ENCODE measurements at places on chromosomes 11 and 22. TPM values are rescaled to one million over a fixed set of nuclear protein-coding genes. Genes with fewer than 3 reads are reported as not detected.
A peak's percentile ranks its signal among the peaks of the same experiment; 100 is the strongest.

DNA sequence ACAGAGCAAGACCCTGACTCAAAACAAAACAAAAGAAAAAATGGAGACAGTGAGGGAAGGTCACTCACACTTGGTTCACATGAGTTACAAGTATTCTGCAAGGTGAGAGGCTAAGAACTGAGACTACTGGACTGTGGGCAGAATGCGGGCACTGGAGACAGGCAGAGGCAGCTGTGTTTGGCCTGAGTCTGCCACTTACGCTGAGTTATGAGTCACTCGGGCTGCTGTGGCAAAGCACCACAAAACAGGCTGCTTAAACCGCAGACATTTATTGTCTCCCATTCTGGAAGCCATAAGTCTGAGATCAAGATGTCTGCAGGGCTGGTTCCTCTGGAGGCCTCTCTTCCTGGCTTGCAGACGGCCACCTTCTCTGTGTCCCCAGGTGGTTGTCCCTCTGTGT is 122.8 kb downstream of the SHANK2 start:
- DNase-seq = peak; percentile 35
- no peaks in the 10 kb centered on the region for H3K36me3 ChIP-seq
- no peaks in the 10 kb centered on the region for H3K4me1 ChIP-seq
- no peak overlapping the region for H3K4me3 ChIP-seq
- no peak overlapping the region for H3K27ac ChIP-seq
- H3K27me3 ChIP-seq = no peaks in the 10 kb centered on the region

DNA sequence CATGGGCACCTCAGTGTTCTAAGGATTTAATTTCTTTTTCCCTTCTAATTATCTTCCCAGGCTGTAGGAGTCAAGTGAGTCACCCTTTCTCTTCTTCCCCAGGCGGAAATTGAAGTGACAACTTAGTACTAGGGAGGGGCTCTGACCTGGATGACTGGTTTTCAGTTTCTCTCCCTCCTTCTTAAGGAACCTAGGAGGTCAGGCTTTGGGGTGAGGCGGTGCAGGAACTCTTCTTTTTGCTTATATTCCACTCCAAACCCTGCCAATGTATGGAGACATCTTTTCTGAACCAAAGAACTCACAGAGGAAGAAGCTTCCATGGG is 12.6 kb downstream of the ZDHHC5 start:
- H3K27me3 ChIP-seq = no peaks in the 10 kb centered on the region
- H3K36me3 ChIP-seq = no peaks in the 10 kb centered on the region
- H3K4me3 ChIP-seq = no peak overlapping the region
- H3K4me1 ChIP-seq = peaks cover 11% of the 10 kb centered on the region

- H3K4me3 ChIP-seq = no peak overlapping the region
- H3K27ac ChIP-seq = peak overlapping the region; percentile 23
- no peaks in the 10 kb centered on the region for H3K4me1 ChIP-seq
- H3K36me3 ChIP-seq = no peaks in the 10 kb centered on the region
Observed at GRCh38 chr11:34647131-34647530, 26.2 kb downstream of the EHF start.

GRCh38 chr22:28714043-28714628 is 27.5 kb downstream of the CHEK2 start:
- no peak overlapping the region for H3K27ac ChIP-seq
- DNase-seq = no peak
- H3K27me3 ChIP-seq = no peaks in the 10 kb centered on the region
- H3K4me3 ChIP-seq = no peak overlapping the region
- no peaks in the 10 kb centered on the region for H3K36me3 ChIP-seq
- H3K4me1 ChIP-seq = peaks cover 3% of the 10 kb centered on the region

DNA sequence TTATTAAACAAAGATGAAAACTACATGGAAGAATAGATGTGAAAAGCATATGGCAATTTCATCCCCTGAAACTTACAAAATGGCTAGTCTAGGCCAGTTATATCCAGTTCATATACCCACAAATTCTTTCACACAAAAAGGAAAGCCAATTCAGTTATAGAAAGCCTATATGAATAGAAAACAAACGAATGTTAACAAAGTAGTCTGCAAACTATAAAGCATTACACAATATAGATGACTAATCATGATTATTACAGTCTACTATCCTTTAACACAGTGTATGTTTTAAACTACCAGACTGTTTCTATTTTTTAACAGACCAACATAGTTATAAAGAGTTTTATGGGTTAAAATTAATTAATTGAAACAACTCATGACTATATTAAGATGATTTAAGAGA is 12.1 kb downstream of the DCUN1D5 start:
- no peak for DNase-seq
- H3K36me3 ChIP-seq = peaks cover 12% of the 10 kb centered on the region
- H3K27me3 ChIP-seq = no peaks in the 10 kb centered on the region
- H3K4me3 ChIP-seq = no peak overlapping the region

DNA sequence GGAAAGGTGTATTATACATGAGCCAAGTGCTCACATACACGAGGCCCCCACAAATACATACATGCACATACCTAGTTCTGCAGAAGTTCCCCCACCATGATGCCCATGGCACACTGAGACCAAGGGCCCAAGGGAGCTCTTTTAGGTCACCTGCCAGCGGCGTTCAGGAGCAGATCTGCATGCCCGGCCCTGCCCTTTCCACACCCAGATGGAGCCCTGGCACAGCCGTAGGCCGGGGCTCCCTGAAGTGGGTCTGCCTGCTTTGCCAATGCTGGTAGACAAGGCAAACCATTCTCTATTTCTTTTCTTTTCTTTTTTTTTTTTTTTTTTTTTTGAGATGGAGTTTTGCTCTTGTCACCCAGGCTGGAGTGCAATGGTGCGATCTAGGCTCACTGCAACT is 21.5 kb downstream of the NFAM1 start:
- no peaks in the 10 kb centered on the region for H3K36me3 ChIP-seq
- H3K4me3 ChIP-seq = no peak overlapping the region
- no peak overlapping the region for H3K27ac ChIP-seq
- no peak for DNase-seq

GRCh38 chr11:82523141-82523540 is 210.5 kb downstream of the FAM181B start:
- H3K27me3 ChIP-seq = no peaks in the 10 kb centered on the region
- H3K27ac ChIP-seq = no peak overlapping the region
- DNase-seq = no peak
- H3K4me1 ChIP-seq = no peaks in the 10 kb centered on the region
- no peaks in the 10 kb centered on the region for H3K36me3 ChIP-seq

- no peaks in the 10 kb centered on the region for H3K36me3 ChIP-seq
- H3K4me1 ChIP-seq = no peaks in the 10 kb centered on the region
- no peak overlapping the region for H3K4me3 ChIP-seq
- DNase-seq = no peak
Observed at GRCh38 chr22:47276450-47276820, 514.0 kb downstream of the TBC1D22A start.

DNA sequence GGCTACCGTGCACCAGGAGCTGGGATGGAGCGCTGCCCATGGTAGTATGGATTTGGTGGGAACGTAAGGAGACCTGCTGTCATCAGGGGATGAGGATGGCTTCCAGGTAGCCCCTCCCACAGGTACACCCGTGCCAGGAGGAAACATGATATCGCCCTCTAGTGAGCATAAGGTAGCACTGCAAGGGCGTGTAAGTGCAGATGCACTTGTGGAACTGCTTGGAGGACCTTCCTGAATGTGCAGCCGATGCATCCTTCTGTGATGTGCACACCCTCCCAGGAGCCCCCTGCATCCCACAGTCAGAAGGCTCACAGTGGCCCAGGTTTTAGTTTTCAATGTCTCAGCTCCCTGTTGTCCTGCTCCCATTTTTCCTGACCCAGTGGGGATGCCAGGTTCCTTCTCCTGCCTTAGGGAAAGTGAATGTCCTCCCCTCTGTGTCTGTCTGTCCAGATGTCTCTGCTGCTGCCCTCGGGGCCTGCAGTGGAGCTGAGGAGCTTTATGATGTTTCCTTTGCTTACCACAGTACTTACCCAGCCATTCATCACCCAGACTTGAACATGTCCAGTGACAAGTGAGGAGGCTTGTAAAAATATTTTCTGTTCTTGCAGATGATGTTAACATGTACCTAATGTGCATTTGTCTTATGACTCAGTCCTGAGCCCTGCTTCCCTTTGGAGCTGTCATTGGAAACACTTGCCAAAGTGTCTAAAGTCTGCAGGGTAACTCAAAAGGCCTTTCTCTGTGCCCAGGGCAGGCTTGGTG is 49.2 kb downstream of the DBX1 start:
- peak; percentile 30 for DNase-seq
- no peaks in the 10 kb centered on the region for H3K36me3 ChIP-seq
- H3K27ac ChIP-seq = peak overlapping the region; percentile 85
- no peaks in the 10 kb centered on the region for H3K27me3 ChIP-seq

DNA sequence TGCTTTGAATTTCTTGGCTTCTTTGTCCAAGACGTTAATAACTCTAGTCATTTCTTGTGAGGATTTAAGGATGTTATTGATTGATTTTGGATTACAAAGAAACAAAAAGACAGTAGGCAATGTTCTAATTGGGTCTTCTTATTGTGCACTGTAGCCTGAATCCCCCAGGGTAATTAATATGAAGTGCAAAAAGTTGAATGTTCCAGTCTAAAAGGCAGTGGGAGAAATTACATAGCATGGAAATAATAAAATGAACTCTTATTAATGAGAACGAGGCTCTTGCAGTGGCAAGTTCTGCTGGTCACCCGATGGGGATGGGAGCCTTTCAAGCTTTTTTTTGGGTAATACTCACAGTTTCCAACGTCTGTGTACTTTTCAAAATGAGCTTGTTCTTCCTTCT is 45.6 kb downstream of the UBASH3B start:
- H3K4me3 ChIP-seq = no peak overlapping the region
- no peak overlapping the region for H3K27ac ChIP-seq
- no peaks in the 10 kb centered on the region for H3K36me3 ChIP-seq
- H3K27me3 ChIP-seq = no peaks in the 10 kb centered on the region
- no peak for DNase-seq

GRCh38 chr11:70727899-70728620 is 329.7 kb downstream of the CTTN start:
- H3K27ac ChIP-seq = no peak overlapping the region
- DNase-seq = no peak
- H3K36me3 ChIP-seq = no peaks in the 10 kb centered on the region
- H3K4me3 ChIP-seq = no peak overlapping the region
- no peaks in the 10 kb centered on the region for H3K27me3 ChIP-seq

- H3K4me1 ChIP-seq = peaks cover 16% of the 10 kb centered on the region
- peak overlapping the region; percentile 100 for H3K27ac ChIP-seq
- peak; percentile 67 for DNase-seq
- H3K4me3 ChIP-seq = peak overlapping the region; percentile 93
- no peaks in the 10 kb centered on the region for H3K27me3 ChIP-seq
Observed at GRCh38 chr11:65424205-65425104, 1.9 kb downstream of the NEAT1 start.

- no peaks in the 10 kb centered on the region for H3K36me3 ChIP-seq
- no peak overlapping the region for H3K27ac ChIP-seq
- peaks cover 8% of the 10 kb centered on the region for H3K27me3 ChIP-seq
- no peak for DNase-seq
Observed at GRCh38 chr22:49488943-49489342, 338.7 kb downstream of the BRD1 start.

DNA sequence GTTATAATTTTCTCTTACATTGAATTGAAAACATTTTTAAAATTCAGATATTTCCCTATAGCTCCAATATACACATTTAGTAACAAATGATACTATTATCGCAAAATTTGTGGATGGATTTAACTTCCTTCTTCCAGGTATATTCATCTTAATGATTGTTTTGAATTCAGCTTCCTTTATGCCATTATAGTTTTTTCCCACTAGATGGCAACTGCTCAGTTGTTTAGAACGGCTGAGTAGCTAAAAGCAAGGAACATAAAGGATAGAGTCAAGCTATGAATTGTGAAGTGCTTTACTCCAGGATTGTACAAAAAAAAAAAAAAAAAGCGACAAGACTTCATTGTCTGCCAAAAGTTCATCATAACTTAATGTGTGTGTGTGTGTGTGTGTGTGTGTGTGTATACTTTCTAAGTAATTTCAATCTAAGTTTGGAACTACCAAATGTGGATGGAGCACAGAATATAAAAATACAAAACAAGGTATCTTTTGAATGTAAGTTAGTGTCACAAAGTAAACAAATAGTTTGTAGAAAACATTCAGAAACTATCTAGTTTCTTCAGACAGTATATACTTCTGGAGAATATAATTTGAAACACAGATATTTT is 846.4 kb downstream of the DLG2 start:
- H3K4me1 ChIP-seq = no peaks in the 10 kb centered on the region
- no peak overlapping the region for H3K4me3 ChIP-seq
- H3K27me3 ChIP-seq = no peaks in the 10 kb centered on the region
- H3K27ac ChIP-seq = no peak overlapping the region
- H3K36me3 ChIP-seq = no peaks in the 10 kb centered on the region

- no peak overlapping the region for H3K4me3 ChIP-seq
- H3K4me1 ChIP-seq = no peaks in the 10 kb centered on the region
- H3K27me3 ChIP-seq = no peaks in the 10 kb centered on the region
- DNase-seq = no peak
Observed at GRCh38 chr22:31933816-31934482, 10.4 kb upstream of the YWHAH start.

DNA sequence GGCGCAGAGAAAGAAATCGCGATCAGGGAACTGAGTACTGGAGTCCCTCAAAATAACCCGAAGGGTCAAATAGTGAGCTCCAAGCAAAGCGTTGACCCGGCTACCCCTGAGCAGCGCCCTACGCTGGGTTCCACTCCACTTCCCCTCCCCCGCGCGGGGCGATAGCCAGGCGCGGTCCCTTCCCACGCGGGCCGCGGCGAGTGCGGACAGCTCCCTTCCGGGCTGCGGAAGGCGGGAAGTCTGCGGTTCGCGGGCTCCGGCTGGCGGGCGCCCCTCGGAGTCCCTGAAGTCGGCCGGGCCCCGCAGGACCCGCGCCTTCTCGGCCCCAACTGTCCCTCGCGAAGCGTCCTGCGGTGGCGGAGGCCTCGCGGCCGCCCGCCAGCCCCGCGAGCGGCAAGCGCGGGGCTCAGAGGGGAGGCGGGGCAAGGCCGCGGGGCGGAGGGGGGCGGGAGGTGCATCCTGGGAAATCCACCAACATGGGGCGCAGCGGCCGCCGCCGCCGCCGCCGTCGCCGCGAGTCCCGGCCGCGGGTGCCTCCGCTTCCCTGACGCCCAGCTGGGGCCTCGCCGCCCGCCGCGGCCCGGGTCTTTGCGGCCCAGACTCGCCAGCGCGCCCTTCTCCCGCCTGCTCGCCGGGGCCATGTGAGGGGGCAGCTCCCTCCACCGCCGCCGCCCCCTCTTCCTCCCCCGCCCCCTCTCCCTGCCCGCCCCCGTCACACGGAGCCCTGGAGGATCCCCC is at the start of gene QSER1:
QSER1 (plus strand) TSS at position 457 of the 738 bp plus-strand sequence. CDS start 315 bp downstream, outside the sequence.
- H3K27ac ChIP-seq = peak within 1 kb of the TSS; percentile 99
- peak; percentile 22 for DNase-seq
- H3K27me3 ChIP-seq = no peaks in the 10 kb centered on the region
- H3K36me3 ChIP-seq = no peaks in the 10 kb centered on the region

MISFA gene
- total RNA-seq = not detected

WNT7B gene
- total RNA-seq = 2.2 TPM

MYO7A gene
- total RNA-seq = 23.5 TPM

LDHA gene
- 433 TPM for total RNA-seq

HBB gene
- 143 TPM for total RNA-seq

PKP3 gene
- total RNA-seq = 36.7 TPM

P2RY6 gene
- 1.9 TPM for total RNA-seq

OR5P2 gene
- 13.0 TPM for total RNA-seq

GVQW3 gene
- 3.9 TPM for total RNA-seq

FUT4 gene
- 3.9 TPM for total RNA-seq

MYOD1 gene
- not detected for total RNA-seq
